ENCODE measurements at places on chromosomes 2 and 18.
A peak's percentile ranks its signal among the peaks of the same experiment; 100 is the strongest.

DNA sequence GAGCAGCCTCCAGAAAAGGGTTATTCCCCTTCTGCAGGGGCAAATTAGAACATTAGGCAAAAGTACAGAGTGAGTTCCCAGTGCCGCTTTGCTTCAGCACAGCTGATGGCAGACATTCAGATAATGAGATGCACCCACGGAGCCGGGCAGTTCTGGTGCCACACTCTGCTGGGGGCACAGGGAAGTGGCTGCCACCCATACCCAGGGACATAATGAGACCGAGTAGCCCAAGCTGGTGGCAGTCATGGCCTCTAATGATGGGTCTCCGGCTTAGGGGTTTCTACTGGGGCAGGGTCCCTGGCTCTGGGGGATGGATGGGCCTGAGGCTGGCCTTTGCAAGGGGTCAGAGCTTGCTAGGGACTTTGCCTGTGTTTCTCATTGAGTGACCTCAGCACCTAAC, 26.2 kb downstream of the GLI2 start:
- no peak for DNase-seq

- DNase-seq: no peak
Measured at GRCh38 chr2:54768772-54769428, 45.4 kb downstream of the EML6 start.

DNA sequence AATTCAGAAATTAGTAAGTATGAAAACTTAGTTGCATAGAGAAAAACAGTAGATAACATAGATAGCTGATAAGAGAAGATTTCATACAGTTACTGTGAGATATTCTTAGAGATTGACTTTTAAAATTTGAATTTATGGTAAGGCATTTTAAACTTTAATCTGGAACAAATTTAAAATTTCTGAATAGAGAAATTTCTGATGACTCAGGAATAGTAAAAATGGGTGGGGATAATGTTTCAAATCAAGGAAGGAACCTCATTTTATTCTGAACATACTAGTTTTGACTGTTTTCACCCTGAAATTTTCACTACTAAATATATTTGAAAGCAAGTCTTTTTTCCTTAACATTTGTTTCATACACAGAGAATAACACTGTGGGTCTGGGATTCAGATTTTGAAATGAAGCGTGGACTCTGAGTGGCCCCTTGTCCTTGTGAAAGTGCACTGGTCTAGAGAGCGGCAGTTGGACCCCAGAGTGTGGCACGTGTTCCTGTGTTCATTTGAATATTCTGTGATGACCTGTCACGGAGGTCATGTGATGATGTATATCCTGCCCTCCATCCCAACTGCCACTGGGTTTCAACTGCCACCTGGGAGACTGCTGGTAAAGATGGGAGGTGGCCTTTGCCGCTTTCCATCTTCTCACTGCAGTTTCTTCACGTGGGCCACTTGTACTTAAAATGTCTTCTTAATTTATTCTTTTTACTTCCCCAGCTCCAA, 38.5 kb upstream of the RAB6D start:
- DNase-seq: no peak

DNA sequence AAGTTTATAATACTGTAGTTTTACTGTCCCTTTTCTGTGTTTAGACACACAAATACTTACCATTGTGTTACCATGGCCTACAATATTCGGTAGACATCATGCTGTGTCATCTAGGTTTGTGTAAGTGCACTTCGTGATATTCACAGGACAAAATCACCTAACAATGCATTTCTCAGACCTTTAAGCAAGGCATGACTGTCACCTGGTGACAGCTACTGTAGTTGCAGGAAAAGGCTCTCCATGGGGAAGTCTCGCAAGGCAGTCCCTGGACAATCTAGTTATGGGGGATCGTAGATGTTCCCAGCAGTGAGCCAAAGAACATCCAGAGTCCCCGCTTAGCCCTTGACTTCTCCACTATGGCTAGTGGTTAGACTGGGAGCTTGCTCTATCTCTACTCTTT, 73.1 kb downstream of the EIF2AK3 start:
- no peak for DNase-seq

GRCh38 chr2:161147856-161148255, 12.4 kb upstream of the TANK start:
- DNase-seq: no peak

GRCh38 chr2:156199588-156199987, 132.9 kb downstream of the NR4A2 start:
- DNase-seq: no peak

DNA sequence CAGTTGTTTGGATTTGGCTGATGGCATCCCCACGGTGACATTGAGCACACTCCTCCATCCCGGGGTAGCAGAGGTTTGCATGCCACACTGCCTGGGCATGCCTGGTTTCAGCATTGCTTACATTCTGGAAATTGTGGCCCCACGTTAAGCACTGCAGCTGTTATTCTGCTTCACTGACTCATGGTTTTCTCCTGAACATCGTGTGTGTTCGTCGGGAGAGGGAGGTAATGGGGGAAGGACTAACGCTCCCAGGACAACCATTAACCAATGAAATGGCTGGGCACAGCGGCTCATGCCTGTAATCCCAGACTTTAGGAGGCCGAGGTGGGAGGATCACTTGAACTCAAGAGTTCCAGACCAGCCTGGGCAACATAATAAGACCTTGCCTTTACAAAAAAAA, 28.2 kb upstream of the YWHAQ start:
- DNase-seq: peak; percentile 46

DNA sequence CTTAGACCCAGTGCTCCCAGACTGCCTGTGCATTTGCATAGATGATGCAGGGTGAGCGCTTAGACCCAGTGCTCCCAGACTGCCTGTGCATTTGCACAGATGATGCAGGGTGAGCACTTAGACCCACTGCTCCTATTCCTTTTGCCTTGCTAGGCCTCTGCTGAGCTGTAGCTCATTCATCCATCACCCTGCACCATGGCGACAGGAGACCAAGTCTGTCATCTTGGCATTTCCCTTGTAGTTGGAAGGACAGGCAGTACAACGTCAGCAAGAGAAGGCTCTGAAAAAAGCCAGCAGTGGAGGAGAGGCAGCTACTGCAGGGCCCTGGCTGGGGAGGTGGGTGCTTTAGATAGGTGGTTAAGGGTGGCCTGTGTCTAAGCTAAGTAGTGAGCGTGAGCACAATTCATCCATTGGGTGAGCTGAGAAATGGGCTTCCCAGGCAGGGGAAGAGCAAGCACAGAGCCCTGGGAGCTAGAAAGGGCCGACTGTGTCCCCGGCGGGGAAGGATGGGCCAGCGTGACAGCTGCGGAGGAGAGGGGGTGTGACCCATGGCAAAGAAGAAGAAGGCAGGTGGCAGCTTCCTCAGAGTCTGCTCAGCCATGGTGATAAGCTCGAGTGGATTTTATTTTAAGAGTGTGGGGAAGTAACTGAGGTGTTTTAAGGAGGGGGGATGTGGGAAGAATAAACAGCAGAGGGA, 108.8 kb downstream of the LPIN1 start:
- DNase-seq: no peak

DNA sequence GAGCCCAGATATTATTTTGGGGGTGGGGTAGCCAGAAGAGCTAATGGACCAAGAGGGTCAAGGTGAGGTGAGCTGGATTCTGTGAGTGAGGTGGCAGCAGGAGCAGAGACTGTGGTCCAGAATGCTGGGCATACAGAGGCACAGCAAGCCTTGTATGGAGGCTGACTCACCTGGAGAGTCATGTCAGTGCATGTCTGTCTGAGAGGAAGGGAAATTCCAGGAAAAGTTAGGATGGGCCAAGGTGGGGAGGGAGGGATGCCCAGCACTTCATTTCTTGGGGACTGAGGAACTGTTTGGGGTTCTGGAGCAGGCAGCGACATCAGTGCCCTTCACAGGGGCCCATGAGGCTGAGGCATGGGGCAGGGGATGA, 21.1 kb downstream of the PER2 start:
- no peak for DNase-seq

- DNase-seq: no peak
Measured at GRCh38 chr2:207683879-207684627, 27.4 kb upstream of the CCNYL1 start.

DNA sequence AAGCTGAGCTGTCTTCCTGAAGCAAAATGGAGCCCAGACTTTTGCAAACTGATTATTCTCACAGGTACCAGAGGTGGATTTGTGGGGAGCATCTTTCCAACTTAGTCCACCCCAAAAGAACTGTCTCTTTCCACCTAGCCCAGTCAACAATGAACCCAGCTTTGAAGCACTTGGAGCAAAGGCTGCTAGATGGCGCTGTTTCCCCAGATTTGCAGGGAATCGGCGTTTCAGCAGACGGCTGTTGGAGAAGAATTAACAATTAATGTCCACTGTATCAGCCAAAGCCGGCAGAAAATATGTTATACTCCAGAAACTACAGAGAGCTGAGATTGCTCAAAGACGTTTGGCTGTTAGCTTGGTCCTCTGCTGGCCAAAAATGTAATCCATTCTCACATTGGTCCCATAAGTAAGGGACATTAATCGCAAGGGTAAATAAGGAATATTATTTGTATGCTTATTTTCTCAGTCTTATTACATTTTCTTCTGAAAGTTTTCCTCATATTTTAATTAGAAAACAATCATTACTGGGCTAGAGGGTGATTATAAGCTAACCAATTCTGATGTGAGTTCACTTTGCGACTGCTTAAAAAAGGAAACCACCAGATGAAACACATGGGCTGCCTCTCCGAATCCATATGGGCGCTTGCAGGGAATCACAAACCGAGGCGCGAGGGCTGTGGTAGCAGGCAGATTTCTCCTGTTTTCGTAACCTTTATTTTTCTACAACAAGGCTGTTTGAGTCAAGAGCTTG, 423.8 kb upstream of the MEX3C start:
- peak; percentile 76 for DNase-seq

DNA sequence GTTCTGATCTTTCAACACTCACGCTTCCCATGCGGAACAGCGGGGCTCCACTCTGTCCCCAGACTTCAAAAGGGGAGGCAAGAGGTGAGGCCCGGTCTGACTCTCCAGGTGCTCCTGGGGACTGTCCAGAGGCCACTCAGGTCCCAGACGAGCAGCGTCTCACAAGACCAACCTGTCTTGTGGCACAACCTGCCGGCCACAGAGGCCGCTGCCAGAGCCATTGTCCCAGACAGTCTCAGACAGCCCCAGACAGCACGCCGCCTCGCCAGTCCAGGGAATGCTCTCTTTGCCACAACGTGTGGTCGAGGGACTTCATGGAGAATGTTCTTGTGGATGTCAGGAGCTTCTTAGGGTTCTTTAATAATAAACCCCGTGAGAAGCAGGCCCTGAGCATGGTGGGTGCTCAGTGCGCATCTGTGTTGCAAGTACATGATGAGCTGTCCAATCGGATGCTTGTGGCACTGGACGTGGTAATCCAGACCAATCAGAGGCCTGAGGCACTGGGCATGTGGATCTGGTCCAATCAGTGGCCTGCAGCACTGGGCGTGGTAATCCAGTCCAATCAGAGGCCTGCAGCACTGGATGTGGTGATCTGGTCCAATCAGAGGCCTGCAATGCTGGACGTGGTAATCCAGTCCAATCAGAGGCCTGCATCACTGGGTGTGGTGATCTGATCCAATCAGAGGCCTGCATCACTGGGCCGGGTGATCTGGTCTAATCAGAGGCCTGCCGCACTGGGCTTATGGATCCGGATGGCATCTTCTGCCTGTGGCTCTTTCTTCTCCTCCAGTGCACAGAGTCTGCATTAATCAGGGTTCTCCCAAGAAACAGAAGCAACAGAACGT, 76.4 kb downstream of the TMEM18 start:
- DNase-seq: no peak

GRCh38 chr2:3571284-3571683, 3.8 kb upstream of the RPS7 start:
- no peak for DNase-seq

DNA sequence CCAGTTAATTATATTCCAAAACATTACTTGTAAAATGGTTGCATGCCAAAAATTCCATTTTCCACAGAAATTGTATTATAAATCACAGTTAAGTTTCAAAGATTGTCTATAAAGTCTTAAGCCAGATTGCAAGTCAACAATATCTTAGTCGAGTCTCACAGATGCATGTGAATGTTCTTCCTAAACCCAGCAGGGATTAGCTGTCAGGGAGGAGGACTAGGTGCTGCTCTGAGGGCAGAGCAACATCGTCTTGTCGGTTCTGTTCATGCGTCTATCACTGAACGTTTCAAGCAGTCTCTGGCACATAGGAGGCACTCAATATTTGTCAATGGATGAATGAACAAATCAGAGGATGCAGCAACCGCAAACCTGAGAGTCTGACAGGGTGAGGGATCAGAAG, 27.0 kb downstream of the EPB41L3 start:
- no peak for DNase-seq

DNA sequence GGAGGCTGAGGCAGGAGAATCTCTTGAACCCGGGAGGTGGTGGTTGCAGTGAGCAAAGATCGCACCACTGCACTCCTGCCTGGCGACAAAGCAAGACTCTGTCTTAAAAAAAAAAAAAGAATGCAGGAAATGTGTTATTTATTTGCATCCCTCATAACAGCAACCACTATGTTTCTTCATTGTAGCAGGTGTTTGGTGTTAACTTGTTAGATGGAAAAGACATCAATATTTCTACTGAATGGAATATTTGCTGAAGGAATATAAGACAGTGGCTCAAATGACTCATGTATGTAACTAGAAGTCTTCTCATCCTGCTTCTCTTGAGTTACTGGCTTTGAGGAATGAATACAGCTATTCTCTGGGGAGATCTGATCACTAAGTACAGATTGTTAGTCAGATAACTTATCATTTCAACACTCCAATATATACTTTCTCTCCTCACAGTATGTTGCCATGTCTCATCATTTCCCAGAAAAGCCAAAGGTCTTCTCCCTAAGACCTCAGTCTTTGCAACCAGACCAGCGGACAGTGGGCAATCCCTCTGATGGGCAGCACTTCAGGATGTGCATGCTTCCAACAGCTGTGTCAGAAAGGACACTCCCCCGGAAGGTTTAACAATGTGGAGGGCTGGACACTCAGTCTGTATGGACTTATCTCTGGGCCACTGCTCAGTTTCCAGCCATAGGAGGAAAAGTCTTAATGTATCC, 104.4 kb upstream of the STK17B start:
- no peak for DNase-seq

GRCh38 chr2:171923206-171923605, 945 bp downstream of the HAT1 start:
- DNase-seq: peak; percentile 49

DNA sequence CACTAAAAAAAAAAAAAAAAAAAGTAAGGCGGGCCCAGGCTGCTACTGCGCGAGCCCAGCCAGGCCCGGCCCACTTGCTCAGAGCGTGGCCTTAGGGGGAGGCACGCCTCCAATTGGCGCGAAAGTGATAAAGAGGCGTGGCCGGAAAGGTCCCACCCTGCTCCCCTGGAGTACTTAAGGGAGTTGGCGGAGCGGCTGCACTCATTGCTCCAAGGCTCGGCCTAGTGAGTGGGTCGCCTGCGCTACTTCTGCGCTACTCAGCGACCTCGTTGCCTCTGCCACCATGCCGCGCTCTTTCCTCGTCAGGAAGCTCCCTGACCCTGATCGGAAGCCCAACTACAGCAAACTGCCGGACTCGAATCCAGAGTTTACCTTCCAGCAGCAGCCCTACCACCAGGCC, 36.9 kb downstream of the UNC80 start:
- no peak for DNase-seq

- DNase-seq: no peak
Measured at GRCh38 chr2:154495455-154495868, 203.0 kb upstream of the KCNJ3 start.
